ENCODE measurements at places on chromosomes 7 and 10. TPM values are rescaled to one million over a fixed set of nuclear protein-coding genes. Genes with fewer than 3 reads are reported as not detected.

The LLCFC1 gene
- total RNA-seq: not detected

The GPR26 gene
- not detected for total RNA-seq

The RASSF4 gene
- total RNA-seq: 0.60 TPM

The FAM237B gene
- not detected for total RNA-seq

The SFTPA1 gene
- not detected for total RNA-seq

The GNGT1 gene
- not detected for total RNA-seq

The UBE2D1 gene
- total RNA-seq: 10.0 TPM

The RARRES2 gene
- not detected for total RNA-seq

The ZNF365 gene
- 0.42 TPM for total RNA-seq

The TMEM213 gene
- not detected for total RNA-seq

The STAMBPL1 gene
- 9.0 TPM for total RNA-seq

The TAS2R5 gene
- total RNA-seq: 0.79 TPM

The ACTL6B gene
- not detected for total RNA-seq

The CHST15 gene
- 15.0 TPM for total RNA-seq

The MEST gene
- 50.3 TPM for total RNA-seq

The UNCX gene
- not detected for total RNA-seq

The DNAJC12 gene
- total RNA-seq: 0.28 TPM

The MMRN2 gene
- total RNA-seq: 4.8 TPM

The DDX50 gene
- total RNA-seq: 33.2 TPM

The GPR37 gene
- 1.6 TPM for total RNA-seq

The RP9 gene
- total RNA-seq: 8.6 TPM

The FAM25A gene
- total RNA-seq: 20.3 TPM

The INTS15 gene
- total RNA-seq: 23.2 TPM

The OR2A5 gene
- not detected for total RNA-seq

The FXYD4 gene
- not detected for total RNA-seq

The NUDCD3 gene
- 41.0 TPM for total RNA-seq

The HPS1 gene
- total RNA-seq: 25.9 TPM

The MSMB gene
- 0.84 TPM for total RNA-seq

The SPDYE2 gene
- total RNA-seq: not detected

The CTBP2 gene
- total RNA-seq: 66.0 TPM

The CACNA2D1 gene
- total RNA-seq: 0.71 TPM

The COL13A1 gene
- 0.19 TPM for total RNA-seq

The PLEKHS1 gene
- not detected for total RNA-seq

The HMX3 gene
- total RNA-seq: not detected

The AHR gene
- total RNA-seq: 66.6 TPM

The POLR2J2 gene
- total RNA-seq: 4.0 TPM

The NYAP1 gene
- 0.65 TPM for total RNA-seq

The NPFFR1 gene
- total RNA-seq: not detected

The COL28A1 gene
- total RNA-seq: under 0.01 TPM

The EPDR1 gene
- total RNA-seq: 3.9 TPM

The LIPN gene
- 0.93 TPM for total RNA-seq

The CDNF gene
- 0.21 TPM for total RNA-seq

The SCART1 gene
- 0.51 TPM for total RNA-seq

The MINDY3 gene
- total RNA-seq: 14.2 TPM

The ARHGAP22 gene
- total RNA-seq: 9.3 TPM

The GALNT17 gene
- total RNA-seq: not detected

The LIPK gene
- 1.4 TPM for total RNA-seq
